Activated CD8-positive, alpha-beta T cell treated with anti-CD3 and anti-CD28 coated beads, Interleukin-2, amount 10 ng/mL, durations not matched to agents 7 days and 5 days (primary cell): ENCODE measurements at places on chromosomes 16 and 17. TPM values are rescaled to one million over a fixed set of nuclear protein-coding genes. Genes with fewer than 3 reads are reported as not detected.

- no peaks in the 10 kb centered on the region for H3K36me3 ChIP-seq
- no peak overlapping the region for H3K4me3 ChIP-seq
- no peaks in the 10 kb centered on the region for H3K27me3 ChIP-seq
- H3K27ac ChIP-seq: peak overlapping the region; percentile 8
Observed at GRCh38 chr16:67216612-67217490, 10.1 kb upstream of the TMEM208 start.

DNA sequence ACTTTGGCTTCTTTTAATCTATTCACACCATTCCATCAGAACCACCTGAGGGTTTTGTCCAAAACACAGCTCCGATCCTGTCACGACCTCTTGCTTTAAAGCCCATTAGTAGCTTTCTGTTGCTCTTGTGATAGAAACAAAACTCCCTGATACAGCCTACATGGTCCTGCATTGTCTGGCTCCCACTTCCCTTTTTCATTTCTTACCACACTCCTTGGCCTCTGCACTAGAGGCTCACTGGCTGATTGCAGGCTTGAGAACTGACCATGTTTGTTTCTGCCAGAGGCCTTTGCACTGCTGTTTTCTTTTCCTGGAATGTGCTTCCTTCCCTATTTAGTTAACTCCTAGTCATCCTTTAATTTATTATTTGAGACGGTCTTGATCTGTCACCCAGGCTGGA is 23.7 kb downstream of the IST1 start:
- H3K27ac ChIP-seq: no peak overlapping the region
- H3K4me3 ChIP-seq: no peak overlapping the region
- DNase-seq: no peak
- no peaks in the 10 kb centered on the region for H3K27me3 ChIP-seq
- H3K36me3 ChIP-seq: peaks cover 85% of the 10 kb centered on the region

DNA sequence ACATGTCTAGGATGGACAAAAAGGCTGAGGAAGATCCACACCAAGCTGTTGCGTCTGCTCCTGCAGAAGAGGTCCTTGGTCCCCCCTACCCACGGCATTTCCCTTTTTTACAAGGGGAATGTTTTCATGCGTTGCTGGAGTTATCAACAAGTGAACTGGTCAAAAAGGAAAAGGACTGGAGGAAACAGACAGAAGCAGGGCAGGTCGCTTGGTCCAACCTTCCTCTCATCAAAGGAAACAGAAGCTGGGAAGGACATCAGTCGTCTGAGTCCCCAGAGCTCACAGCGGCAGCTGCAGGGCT is 26.1 kb downstream of the PIEZO1 start:
- H3K4me1 ChIP-seq: peaks cover 22% of the 10 kb centered on the region
- no peak overlapping the region for H3K27ac ChIP-seq
- DNase-seq: no peak

- peak; percentile 91 for DNase-seq
- H3K4me3 ChIP-seq: peak overlapping the region; percentile 46
- no peaks in the 10 kb centered on the region for H3K27me3 ChIP-seq
- peaks cover 16% of the 10 kb centered on the region for H3K36me3 ChIP-seq
- peak overlapping the region; percentile 97 for H3K27ac ChIP-seq
Observed at GRCh38 chr16:23949630-23950290, 114.0 kb downstream of the PRKCB start.

Gene TSPOAP1
- total RNA-seq: 45.8 TPM

Gene OMG
- total RNA-seq: 0.50 TPM

Gene MEIOB
- total RNA-seq: not detected

Gene MT1F
- total RNA-seq: 28.0 TPM

Gene ACSM3
- 5.1 TPM for total RNA-seq

Gene TBC1D3K
- total RNA-seq: not detected
